Uterus (tissue), 4 donors: ENCODE measurements at places on chromosomes 4 and X. TPM values are rescaled to one million over a fixed set of nuclear protein-coding genes. Genes with fewer than 3 reads are reported as not detected.

Gene RBMXL3
- not detected for total RNA-seq

GRCh38 chr4:119939071-119939995, 127.3 kb downstream of the MAD2L1 start:
- DNase-seq: no peak

- DNase-seq: no peak
These were observed 110.9 kb downstream of the FRAS1 start for GRCh38 chr4:78168029-78168428.

DNA sequence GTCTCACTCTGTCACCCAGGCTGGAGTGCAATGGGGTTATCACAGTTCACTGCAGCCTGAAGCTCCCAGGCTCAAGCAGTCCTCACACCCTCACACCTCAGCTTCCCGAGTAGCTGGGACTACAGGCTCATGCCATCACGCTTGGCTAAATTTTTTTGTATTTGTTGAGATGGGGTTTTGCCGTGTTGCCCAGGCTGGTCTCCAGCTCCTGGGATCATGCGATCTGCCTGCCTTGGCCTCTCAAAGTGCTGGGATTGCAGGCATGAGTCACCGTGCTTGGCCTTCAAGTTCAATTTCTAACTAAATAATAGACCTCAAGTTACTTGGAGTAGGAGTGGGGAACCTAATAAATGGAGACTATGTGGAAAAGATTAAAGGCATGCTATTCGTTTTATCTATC, 48.9 kb downstream of the MND1 start:
- no peak for DNase-seq

DNA sequence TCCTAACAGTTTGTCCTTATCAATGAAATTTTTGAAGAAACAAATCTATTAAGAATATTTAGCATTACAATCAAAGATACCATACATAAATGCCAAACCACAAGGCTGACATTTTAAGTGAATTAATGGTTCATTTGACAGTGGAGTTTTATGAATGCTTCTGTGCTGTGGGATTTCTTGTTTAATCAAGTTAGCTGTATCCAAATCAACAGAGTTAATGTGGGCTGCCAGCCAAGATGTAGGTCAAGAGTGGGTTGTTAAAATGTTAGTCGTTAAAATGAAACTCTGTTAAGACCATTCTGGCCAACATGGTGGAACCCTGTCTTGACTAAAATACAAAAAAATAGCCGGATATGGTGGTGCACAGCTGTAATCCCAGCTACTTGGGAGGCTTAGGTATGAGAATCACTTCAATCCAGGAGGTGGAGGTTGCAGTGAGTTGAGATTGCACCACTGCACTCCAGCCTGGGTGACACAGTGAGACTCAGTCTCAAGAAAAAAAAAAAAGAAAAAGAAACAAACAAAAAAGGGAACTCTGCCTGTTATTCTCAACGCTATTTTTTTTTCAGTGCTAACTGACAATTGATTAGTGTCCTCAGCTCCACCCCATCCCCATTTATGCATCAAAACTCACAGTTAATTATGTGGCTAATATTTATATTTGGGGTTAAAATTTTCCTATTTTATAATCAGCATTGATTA, 20.2 kb downstream of the GPAT3 start:
- DNase-seq: no peak
